Uterus (tissue), 4 donors: ENCODE measurements at places on chromosomes 4 and X. TPM values are rescaled to one million over a fixed set of nuclear protein-coding genes. Genes with fewer than 3 reads are reported as not detected.

Gene SAP30
- total RNA-seq, result 58.5 TPM

Gene IL2RG
- 3.3 TPM for total RNA-seq

DNA sequence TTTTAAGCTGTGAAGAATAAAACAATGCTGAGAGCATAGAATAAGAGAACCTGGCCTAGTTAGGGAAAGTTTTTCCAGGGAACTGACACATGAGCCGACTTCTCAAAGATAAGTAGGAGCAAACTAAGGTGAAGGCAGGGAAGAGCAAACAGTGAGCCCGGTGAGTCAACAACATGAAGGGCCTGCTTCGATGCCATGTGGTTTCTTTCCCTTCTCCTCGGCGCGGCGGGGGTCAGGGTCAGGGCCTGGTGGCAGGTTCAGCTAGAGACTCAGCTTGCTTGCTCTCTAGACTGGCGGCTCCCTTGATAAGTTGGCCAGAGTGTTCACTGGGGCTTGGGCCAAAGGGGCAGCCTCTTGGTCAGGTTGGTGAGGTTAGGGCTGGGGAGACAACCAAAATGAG, 81.1 kb downstream of the DLG3 start:
- H3K36me3 ChIP-seq, result no peaks in the 10 kb centered on the region
- DNase-seq, result no peak
- no peak overlapping the region for H3K4me3 ChIP-seq
- no peaks in the 10 kb centered on the region for H3K4me1 ChIP-seq

- no peaks in the 10 kb centered on the region for H3K4me1 ChIP-seq
- no peak overlapping the region for H3K27ac ChIP-seq
- DNase-seq, result no peak
- no peaks in the 10 kb centered on the region for H3K27me3 ChIP-seq
- H3K4me3 ChIP-seq, result no peak overlapping the region
- H3K36me3 ChIP-seq, result no peaks in the 10 kb centered on the region
Measured at GRCh38 chrX:153400146-153401132, 711 bp downstream of the PNMA6E start.

DNA sequence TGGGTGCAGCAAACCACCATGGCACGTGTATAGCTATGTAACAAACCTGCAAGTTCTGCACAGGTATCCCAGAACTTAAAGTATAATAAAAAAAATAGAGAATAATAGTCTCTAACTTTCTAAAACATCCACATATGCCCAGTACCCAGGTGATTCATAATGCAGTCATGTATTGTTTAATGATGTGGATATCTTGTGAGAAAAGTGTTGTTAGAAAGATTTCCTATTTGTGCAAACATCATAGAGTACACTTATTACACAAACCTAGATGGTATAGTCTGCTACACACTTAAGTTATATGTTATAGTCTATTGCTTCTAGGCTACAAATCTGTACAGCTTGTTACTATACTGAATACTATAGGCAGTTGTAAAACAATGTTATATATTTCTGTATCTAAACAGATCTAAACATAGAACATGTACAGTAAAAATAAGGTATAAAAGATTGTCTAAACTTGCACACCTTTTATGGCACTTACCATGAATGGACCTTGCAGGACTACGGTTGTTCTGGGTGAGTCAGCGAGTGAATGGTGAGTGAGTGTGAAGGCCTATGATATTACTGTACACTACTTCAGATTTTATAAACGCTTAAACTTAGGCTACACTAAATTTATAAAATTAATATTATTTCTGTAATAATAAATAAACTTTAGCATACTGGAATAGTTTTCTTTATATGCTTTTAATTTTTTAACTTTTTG, 232.2 kb upstream of the SLIT2 start:
- H3K4me1 ChIP-seq, result no peaks in the 10 kb centered on the region
- no peak for DNase-seq
- no peaks in the 10 kb centered on the region for H3K36me3 ChIP-seq

GRCh38 chr4:119823891-119824290, 195.3 kb upstream of the PDE5A start:
- H3K4me3 ChIP-seq, result no peak overlapping the region
- H3K27ac ChIP-seq, result no peak overlapping the region
- DNase-seq, result no peak
- no peaks in the 10 kb centered on the region for H3K27me3 ChIP-seq
- H3K4me1 ChIP-seq, result no peaks in the 10 kb centered on the region
